ENCODE measurements at places on chromosomes 4 and X.

DNA sequence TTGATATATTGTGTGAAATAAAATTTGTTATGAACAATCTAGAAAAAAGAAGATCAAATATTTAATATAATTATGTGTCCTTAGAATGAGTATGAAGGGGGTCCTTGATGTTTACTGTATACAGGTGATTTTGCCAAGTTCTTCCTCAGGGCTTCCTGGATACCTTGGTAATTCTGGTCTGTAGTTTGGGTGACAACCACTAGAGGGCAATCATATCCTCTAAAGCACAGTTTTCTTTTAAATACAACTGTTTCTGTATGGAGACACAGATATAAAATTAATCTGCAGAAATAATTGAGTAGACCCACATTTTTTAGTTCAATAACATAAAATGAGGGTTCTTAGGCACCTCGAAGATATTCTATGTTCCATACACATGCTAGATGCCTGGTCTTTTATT lies 157.7 kb downstream of the SPANXN1 start:
- peak; percentile 7 for DNase-seq

GRCh38 chr4:179415037-179415846 lies 1973.0 kb upstream of the AGA start:
- no peak for DNase-seq

- no peak for DNase-seq
Observed at GRCh38 chr4:145531223-145531622, 49.6 kb downstream of the SMAD1 start.

GRCh38 chrX:46244451-46244850 lies 300.8 kb downstream of the ZNF674 start:
- DNase-seq: no peak

- DNase-seq: no peak
Observed at GRCh38 chr4:83067058-83067639, 32.2 kb downstream of the COPS4 start.

DNA sequence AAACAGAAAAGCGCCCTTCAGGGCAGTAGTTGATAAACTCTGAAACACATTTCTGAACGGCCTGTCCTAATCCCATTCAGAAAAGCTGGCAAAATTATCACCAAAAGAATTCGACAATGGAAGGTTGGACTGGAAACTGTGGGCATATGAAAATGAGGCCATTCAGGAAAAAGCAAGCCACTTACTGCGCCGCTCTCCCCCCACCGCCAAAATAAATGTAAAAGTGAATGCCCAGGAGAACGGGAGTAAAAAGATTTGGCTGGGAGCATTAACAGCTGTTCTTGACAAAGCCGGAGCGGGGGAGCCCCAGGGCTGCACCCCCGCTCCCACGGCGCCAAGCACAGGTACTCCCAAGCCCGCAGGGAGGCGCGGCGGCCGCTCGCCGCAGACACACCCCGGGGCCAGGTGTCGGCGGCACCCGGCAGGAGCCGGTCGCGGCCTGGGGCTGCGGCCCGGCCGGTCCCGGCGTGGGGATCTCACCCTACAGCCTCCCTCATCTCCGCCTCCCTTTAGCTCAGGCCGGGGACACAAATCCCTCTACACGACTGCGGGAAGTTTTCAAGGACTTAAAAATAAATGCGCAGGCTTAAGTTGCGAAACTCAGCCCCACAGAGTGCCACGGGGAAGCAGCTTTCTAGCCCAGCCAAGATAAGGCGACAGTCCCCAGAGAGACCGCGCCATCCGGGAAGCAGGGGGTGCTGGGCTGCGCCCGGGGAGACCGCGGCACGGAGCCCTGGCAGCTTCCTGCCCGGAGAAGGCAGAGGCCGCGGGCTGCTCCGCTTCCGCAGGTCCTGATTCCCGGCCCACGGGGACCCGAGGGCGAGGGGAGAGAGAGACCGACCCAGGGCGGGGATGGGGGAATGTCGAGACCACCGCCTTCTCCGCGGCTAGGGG lies 593 bp downstream of the SH3RF1 start:
- peak; percentile 58 for DNase-seq

DNA sequence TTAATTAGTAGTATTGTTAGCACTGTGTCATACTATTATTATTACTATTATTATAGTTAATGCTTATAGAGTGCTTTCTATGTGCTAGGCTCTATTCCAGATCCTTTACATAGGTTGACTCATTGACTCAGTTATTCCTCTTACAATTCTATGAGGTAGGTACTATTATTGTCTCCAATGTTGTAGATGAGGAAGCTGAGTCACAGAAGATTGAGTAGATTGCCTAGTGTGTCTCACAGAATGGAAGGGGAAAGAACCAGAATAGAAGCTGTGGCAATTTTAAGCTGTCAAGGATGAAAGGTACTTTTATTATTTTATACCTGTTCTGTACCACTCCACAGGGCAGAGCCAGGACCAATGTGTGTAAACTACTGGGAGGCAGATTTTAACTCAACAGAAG lies 1.9 kb upstream of the TCEAL1 start:
- no peak for DNase-seq

- DNase-seq: no peak
Observed at GRCh38 chrX:70826715-70827114, 81.8 kb downstream of the TEX11 start.

DNA sequence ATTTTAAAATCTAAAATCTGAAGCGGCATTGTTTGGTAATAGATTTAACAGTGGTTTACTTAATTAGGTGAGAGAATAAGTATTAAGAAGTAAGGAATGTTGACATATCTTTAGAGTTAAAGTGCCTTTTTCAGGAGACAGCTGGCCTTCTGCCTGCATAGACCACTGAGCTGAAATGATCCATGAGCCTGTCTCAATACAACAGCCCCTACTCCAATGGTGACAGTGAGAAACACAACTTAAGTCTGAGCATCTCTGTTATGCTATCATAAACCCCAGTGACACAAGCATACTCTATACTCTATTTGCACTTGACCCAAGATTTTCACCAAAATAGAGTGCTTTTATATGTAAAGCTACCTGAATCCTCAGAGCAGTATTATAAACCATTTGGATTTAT lies 137.9 kb downstream of the GRIA2 start:
- no peak for DNase-seq

- DNase-seq: peak; percentile 69
Observed at GRCh38 chr4:110005461-110006056, 92.9 kb downstream of the EGF start.

DNA sequence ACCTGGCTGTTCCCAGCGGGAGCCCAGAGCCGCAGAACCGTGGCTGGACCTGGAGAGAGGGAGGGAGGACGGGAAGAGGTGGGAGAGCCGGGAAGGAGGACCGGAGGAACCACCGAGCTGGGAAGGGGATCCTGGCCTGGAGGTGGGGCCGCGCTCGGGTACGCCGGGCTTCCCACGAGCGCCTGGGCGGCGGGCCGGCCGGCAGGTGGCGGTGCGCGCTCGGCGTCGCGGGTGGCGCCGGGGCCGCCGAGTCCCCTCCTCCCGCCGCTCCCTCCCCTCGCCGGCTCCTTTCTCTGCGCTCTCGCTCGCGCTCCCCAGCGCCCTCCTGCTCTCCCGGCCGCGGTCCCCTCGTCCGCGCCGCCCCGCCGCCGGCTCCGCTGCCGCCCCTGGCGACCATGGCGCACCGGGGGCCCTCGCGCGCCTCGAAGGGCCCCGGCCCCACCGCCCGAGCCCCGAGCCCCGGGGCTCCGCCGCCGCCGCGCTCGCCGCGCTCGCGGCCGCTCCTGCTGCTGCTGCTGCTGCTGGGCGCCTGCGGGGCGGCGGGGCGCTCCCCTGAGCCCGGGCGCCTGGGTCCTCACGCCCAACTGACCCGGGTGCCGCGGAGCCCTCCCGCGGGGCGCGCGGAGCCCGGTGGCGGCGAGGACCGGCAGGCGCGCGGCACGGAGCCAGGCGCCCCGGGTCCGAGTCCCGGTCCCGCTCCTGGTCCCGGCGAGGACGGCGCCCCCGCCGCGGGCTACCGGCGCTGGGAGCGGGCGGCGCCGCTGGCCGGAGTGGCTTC lies at the start of gene SORCS2:
SORCS2 (plus strand) TSS at position 287 of the 778 bp plus-strand sequence.
- DNase-seq: peak; percentile 93

DNA sequence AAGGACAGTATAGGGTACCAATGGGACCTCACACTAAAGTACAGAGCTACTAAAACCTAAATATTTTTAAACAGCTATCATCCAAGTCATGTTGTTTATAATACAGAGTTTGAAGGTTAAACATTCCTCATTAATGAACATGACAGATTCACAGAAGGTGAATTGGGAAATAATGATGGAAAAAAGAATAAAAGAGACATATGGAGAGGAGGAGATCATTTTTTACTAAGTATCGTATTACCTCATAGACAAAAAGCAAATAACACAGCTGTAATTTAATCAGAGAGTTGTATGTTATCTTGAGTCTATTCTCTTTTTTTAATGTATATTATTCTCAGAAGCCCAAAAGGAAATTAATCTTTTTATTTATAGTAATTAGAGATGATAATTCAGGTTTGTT lies 7.9 kb downstream of the PLK4 start:
- no peak for DNase-seq

DNA sequence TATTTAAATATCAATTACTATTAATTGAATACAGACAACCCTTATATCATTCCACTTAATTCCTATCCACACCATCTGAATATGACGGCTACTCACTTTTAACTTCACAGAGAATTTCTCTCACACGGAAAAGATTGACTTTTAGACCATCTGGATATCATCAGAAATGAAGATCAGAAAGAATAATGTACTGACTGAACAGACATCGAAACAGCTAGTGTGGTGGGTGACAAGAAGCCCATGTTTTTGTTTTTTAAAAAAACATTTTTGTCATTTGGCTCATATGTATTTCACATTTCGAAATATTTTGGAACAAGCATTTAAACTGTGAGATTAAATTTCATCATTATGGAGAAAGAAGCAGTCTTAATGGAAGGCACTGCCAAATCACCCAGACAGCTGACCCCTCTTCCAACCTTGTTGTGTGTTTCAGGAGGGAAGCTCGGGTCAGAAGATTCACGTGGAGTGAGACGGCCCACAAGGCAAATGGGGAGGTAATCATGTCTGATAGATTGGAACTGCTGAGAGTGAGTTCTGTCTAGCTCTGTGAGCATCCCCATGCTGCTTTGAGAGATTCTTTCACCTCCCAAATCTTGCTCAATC lies 204.2 kb upstream of the RASGEF1B start:
- no peak for DNase-seq

GRCh38 chr4:169658975-169659715 lies 38.8 kb downstream of the CLCN3 start:
- DNase-seq: no peak

Measured in AG20443 (cell line).